Panc1 (cell line): ENCODE measurements at places on chromosomes 7 and 10. TPM values are rescaled to one million over a fixed set of nuclear protein-coding genes. Genes with fewer than 3 reads are reported as not detected.
A peak's percentile ranks its signal among the peaks of the same experiment; 100 is the strongest.

The MYH16 gene
- total RNA-seq, result 0.23 TPM

The RHOBTB1 gene
- total RNA-seq, result 0.77 TPM

The PNLIP gene
- total RNA-seq, result 1.5 TPM

The TBX20 gene
- total RNA-seq, result not detected

The FFAR4 gene
- 0.92 TPM for total RNA-seq

The ITGA8 gene
- 0.18 TPM for total RNA-seq

The GNAT3 gene
- total RNA-seq, result not detected

The PIP4K2A gene
- total RNA-seq, result 25.2 TPM

The ACBD7 gene
- 1.8 TPM for total RNA-seq

The LRRN3 gene
- 0.15 TPM for total RNA-seq

The RGR gene
- total RNA-seq, result not detected

DNA sequence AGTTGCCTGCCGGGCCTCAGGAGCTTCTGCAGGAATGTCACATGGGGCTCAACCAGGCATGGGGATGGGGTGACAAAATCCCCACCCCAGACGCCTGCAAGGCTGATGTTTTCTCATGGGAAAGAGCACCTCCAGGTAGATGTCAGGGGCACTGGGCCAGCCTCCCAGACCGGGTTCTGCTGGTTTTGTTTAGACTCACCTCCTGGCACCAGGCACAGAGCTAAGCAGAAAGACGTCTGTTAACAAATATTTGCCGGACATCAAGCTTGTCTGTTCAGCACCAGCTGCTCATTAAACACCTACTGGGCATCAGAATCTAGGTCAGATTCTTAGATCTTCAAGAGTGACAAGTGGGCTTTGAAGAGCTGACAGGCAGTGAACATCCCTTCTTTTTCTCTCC is 34.9 kb upstream of the TCERG1L start:
- H3K4me1 ChIP-seq, result no peaks in the 10 kb centered on the region
- no peak for DNase-seq
- H3K27me3 ChIP-seq, result peaks cover 17% of the 10 kb centered on the region; the same call in 1 of the 2 replicates

DNA sequence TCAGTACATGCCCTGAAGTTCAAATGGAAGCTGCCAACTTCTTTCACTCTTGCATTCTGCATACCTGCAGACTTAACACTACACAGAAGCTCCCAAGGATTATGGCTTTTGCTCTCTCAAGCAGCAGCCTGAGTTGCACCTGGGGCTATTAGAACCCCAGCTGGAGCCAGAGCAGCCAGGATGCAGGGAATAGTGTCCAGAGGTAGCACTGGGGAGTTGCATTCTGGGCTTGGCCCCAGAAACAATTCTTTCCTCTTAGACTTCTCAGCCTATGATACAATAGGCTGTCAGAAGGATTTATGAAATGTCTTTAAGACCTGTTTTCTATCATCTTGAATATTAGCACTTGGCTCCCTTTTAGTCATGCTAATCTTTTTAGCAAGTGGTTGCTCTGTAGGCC is 886.7 kb upstream of the GHITM start:
- H3K36me3 ChIP-seq, result no peaks in the 10 kb centered on the region
- H3K27me3 ChIP-seq, result no peaks in the 10 kb centered on the region
- no peaks in the 10 kb centered on the region for H3K4me1 ChIP-seq
- DNase-seq, result no peak
- no peak overlapping the region for H3K27ac ChIP-seq
- no peak overlapping the region for H3K4me3 ChIP-seq

GRCh38 chr7:139341776-139342226 is 664 bp downstream of the FMC1 start:
- H3K4me1 ChIP-seq, result peaks cover 8% of the 10 kb centered on the region
- H3K27ac ChIP-seq, result peak overlapping the region; percentile 98
- H3K27me3 ChIP-seq, result no peaks in the 10 kb centered on the region
- DNase-seq, result no peak
- H3K4me3 ChIP-seq, result peak overlapping the region; percentile 69

DNA sequence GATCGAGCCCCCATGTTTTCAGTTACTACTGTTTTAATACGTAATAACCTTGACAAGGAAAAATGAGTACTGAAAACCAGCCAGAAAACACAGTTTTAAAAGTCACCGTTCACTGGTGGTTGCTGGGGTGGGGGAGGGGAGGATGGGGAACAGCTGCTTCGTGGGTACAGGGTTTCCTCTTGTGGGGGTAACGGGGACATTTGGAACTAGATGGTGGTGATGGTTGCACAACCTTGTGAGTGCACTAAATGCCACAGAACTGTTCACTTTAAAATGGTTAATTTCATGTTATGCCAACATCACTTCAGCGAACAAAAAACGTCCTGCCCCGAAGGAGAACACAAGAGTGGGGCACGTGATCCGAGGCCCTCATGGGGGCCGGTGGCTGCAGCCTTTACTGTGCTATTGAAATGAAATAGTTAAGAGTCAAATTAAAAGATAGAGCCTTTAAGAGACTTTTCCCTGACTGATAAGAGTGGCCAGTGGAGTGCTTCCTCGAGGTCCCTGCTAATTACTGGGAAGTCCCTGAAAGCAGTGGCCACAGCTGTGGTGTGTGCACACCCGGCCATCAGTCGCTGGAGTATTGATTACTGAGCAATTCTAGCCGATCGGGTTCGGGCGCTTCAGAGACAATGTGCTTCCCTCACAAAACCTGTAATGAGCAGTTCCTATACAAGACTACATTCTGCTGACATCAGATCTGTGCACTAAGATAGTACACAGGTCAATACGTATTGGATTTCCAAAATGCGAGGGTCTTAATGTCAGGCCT is 80.3 kb downstream of the EBF3 start:
- no peaks in the 10 kb centered on the region; the same call in 1 of the 2 replicates for H3K27me3 ChIP-seq
- no peak for DNase-seq
- H3K4me3 ChIP-seq, result no peak overlapping the region

DNA sequence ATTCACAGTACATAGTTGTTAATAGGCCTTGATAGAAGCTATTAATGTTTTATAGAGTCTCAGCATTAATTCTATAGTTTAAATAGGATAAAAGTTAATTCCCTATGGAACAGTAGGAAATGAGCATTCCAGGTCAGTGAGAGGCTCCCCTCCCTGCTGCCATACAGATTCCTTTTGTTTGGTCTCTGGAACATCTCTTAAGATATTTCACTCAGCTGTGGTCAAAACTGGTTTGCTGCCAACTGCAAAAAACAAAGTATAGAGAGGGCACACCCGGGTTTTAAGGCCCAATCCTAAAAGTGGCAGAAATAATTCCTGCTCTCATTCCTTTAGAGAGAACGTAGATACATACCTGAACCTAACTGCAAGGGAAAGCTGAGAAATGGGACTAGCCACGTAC is 51.3 kb downstream of the MDFIC start:
- H3K4me3 ChIP-seq, result no peak overlapping the region
- H3K27ac ChIP-seq, result no peak overlapping the region
- no peaks in the 10 kb centered on the region for H3K4me1 ChIP-seq
- H3K36me3 ChIP-seq, result no peaks in the 10 kb centered on the region; the same call in 1 of the 2 replicates
- DNase-seq, result no peak
- H3K27me3 ChIP-seq, result no peaks in the 10 kb centered on the region

GRCh38 chr7:151790095-151790829 is 86.7 kb downstream of the PRKAG2 start:
- H3K27me3 ChIP-seq, result no peaks in the 10 kb centered on the region
- H3K36me3 ChIP-seq, result no peaks in the 10 kb centered on the region
- H3K4me1 ChIP-seq, result no peaks in the 10 kb centered on the region
- no peak for DNase-seq
- no peak overlapping the region for H3K4me3 ChIP-seq

DNA sequence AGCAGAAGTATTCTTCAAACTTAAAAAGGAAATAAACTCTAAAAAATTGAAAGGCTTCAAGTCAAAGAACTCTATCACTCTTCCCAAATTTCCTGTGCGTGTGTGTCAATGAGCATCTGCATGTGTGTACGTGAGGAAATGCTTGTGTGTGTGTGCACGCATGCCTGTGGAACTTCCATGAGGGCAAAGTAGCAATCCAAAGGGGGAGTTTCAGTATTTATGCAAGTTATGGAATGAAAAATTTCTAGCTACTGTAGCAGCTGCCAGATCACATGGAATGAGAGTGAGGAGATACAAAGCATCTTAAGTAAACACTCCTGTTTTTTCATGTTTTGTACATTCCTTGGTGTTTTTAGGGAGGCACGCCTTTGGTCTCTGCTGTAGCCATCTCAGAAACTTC is 152.6 kb downstream of the RAPGEF5 start:
- no peaks in the 10 kb centered on the region for H3K4me1 ChIP-seq
- no peak overlapping the region for H3K4me3 ChIP-seq
- no peaks in the 10 kb centered on the region for H3K36me3 ChIP-seq
- no peak overlapping the region for H3K27ac ChIP-seq
- DNase-seq, result no peak

GRCh38 chr10:124600051-124600880 is 138.6 kb downstream of the LHPP start:
- no peak overlapping the region for H3K4me3 ChIP-seq
- no peaks in the 10 kb centered on the region for H3K4me1 ChIP-seq
- no peak overlapping the region for H3K27ac ChIP-seq

DNA sequence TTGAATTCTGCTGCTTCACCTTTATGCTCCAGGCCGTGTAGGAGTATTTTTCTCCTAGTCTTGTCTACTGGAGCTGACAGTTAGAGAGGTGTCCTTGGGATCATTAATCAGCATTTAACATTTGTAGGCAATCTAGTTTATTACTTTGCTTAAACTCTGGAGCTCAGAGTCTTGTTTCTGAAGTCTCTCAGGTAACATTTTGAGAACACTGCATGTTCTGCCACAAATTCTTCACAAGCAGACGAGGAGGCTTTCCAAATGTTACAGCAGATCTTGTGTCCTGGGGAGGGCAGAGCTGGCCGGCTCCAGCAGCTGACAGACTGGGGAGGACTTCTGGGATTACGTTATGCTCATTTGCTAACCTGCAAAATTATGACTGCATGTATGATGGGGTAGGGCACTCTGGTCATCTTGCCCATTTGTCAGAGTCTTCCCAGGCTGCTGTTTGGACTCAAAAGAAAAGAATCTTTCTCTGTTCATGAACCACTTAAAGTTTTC is 50.5 kb downstream of the GALNT17 start:
- no peak for DNase-seq
- no peak overlapping the region for H3K27ac ChIP-seq
- no peaks in the 10 kb centered on the region for H3K27me3 ChIP-seq
- H3K4me1 ChIP-seq, result no peaks in the 10 kb centered on the region
- H3K4me3 ChIP-seq, result no peak overlapping the region

GRCh38 chr10:123009105-123009820 is 457 bp downstream of the ACADSB start:
- H3K27me3 ChIP-seq, result no peaks in the 10 kb centered on the region
- no peak for DNase-seq

DNA sequence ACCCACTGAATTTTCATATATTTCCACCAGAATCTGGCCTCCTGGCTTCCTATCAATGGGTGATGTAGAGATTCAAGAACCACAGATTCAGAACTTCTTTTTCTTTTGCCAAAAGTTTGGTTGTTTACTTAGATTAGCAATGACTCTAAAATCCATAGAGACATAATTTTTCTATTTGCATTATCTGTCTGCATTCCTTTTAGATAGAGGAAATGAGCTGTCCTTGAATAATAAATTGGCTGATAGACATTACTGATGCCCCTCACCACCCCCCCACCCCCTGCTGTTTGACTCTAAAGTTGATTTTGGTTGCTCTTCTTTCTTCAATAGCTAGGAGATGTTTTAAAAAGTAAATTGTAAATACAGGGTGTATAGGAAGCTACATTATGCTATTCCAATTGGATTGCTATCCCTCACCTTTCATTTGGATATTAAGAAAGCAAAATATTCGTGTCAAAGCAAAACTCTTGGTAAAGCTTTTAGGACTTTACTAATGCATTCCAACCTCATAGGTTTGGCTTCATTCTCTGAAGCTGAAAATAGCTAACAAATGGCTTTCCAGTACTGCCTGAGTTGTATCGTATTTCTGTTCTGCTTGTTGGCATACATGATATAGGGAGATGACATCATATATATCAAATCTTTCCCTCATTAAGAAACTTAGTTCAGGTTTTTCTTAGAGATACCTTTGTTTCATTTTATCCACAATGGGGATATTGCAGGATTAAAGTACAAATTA is 606.0 kb downstream of the ARL4A start:
- H3K4me1 ChIP-seq, result no peaks in the 10 kb centered on the region
- no peaks in the 10 kb centered on the region for H3K36me3 ChIP-seq
- no peak overlapping the region for H3K27ac ChIP-seq
- H3K4me3 ChIP-seq, result no peak overlapping the region
- DNase-seq, result no peak

DNA sequence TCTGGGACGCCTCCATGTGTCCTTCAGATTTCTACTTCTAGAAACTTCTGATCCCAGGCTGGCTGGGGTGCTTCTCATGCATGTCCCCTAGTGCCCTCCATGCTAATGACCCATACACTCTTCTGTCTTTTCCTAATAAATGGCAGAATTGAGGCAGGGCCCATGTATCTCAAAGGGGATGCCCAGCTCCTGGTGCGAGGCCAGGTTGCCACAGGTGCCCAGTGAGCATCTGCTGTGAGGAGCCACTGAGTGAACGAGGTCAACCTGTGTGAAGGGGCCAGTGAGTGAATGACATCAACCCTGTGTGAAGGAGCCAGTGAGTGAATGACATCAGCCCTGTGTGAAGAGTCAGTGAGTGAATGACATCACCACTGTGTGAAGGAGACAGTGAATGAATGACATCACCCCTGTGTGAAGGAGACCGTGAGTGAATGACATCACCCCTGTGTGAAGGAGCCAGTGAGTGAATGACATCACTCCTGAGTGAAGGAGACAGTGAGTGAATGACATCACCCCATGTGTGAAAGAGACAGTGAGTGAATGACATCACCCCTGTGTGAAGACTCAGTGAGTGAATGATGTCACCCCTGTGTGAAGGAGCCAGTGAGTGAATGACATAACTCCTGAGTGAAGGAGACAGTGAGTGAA is 478.9 kb downstream of the PTPRN2 start:
- no peak overlapping the region for H3K27ac ChIP-seq
- no peaks in the 10 kb centered on the region for H3K4me1 ChIP-seq
- H3K27me3 ChIP-seq, result no peaks in the 10 kb centered on the region
- no peaks in the 10 kb centered on the region for H3K36me3 ChIP-seq
- no peak overlapping the region for H3K4me3 ChIP-seq
